ENCODE measurements at places on chromosomes 7 and 10.

DNA sequence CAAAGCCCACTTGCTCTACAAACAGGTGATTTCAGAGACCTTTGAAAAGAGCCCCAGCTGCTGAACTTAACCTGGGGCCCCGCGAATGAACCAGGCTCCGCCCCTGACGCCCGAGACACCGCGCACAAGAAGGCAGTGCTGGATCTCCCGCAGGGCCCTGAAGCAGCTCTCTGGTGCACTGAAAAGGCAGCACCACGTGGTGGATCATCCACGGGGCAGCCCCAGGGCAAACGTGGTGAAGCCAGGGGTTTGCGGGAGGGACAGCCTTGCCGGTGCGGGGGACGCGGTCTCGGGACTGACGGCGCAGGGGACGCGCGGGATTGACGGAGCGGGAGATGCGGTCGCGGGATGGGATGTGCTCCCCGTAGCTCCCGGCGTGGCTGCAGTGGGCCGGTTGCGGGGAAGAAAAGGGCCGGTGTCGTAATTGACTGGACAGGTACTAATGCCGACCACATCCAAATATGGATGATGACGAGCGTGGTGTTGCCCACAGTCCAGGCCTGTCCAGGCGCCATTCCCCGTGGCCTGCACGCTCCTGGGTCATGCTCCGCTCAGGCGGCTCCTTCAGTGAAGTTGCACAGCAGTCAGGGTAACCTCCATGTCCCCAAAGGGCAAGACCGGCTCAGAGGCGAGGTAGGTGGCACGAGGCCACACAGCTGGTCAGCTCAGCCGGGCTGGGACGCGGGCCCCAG lies 421.1 kb downstream of the DNAJB6 start:
- no peak for DNase-seq

- no peak for DNase-seq
Observed at GRCh38 chr7:96833676-96834453, 124.2 kb upstream of the SEM1 start.

GRCh38 chr10:31947144-31947926 lies 18.7 kb upstream of the ARHGAP12 start:
- peak; percentile 37 for DNase-seq

DNA sequence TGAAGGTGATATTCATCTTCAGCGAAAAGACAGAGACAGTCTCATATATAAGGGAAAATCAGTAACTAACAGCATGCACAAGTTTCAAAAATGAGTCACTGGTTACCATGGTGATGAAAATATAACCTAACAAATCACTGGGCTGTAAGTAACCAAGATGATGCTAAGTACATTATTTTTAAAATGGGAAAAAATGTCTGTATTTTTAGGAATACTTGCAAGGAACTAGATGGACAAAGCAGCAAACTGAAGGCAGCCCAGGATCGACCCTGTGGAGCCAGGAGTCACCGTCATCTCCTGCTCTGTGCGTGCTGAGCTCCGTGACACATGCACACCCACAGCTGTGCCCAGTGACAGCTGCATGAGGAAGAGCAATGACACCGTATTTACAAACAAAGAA lies 137.3 kb downstream of the ELMO1 start:
- DNase-seq, result peak; percentile 71

GRCh38 chr10:62895063-62895462 lies 78.9 kb upstream of the EGR2 start:
- no peak for DNase-seq

- DNase-seq, result no peak
Observed at GRCh38 chr7:100077205-100077604, 4.3 kb downstream of the ZNF3 start.

All from inflammatory macrophage (primary cell).